ENCODE measurements at places on chromosomes 4 and X.

GRCh38 chrX:138191998-138192397 is 519.5 kb downstream of the FGF13 start:
- DNase-seq: no peak

DNA sequence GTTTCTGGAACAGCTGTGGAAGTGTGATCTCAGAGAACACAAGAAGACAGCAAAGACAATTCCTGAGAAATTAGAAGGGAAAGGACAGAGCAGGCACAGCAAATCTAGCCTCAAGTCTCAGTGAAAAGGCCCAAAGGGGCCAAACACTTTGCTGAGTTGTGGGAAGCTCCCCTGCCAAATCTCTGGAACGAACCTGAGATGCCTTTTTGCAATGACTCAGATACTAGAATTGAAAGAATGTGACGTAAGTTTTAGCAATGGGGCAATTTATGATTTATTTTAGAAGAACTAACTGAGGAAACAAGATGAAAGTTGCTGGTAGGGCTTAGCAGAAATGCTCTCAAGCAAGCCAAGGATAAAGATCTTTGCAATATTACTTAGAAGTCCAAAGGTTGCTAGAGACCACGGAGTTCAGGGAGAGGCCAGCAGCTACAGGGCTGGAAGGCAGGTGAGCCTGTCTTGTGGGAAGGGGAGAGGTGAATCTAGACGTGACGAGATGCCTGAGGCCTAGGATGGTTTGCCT is 92.8 kb downstream of the AMELX start:
- no peak for DNase-seq

GRCh38 chr4:92501456-92501855 is 197.7 kb downstream of the GRID2 start:
- peak; percentile 10 for DNase-seq

DNA sequence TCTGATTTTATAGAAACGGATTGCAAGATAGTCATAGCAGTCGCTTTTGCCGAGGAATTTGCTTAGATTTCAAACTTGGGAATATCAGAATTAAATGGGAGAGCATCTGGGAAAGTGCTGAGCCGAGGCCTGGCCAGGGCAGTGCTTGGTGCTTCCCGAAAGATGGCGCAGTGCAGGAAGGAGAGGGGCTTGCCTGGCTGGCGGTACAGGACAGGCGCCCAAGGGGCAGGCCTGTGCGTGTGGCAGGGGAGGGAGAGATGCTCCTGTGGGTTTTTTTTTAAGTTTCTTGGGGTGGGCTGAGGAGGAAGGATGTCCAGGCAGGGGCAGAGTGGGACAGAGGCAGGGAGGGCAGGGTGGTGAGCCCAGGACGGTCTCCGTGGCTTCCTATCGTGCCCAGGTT is 241.1 kb downstream of the AFAP1 start:
- DNase-seq: no peak

DNA sequence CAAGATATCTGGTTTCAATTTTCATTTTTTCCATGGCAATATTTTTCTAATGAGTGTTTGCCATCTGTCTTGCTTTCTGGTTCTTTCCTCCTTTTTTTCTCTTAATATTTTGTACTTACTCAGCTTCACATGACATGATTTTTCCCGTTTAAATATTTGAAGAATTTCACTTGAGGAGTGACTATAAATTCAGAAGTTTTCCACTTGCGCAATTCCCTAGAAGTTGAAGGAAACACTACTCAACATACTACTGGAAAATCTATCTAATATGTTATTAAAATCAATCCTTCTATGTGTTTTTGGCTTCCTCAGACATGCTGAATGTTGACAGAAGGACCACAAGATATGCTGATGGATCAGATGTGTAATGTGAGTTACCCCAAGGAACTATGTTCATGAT is 36.8 kb upstream of the BANK1 start:
- peak; percentile 55 for DNase-seq

- no peak for DNase-seq
These were observed 46.3 kb upstream of the ARHGEF6 start for GRCh38 chrX:136827026-136827425.

- DNase-seq: no peak
These were observed 76.1 kb downstream of the NSG1 start for GRCh38 chr4:4462970-4463369.
